Brain pericyte (primary cell): ENCODE measurements at places on chromosomes 3 and 15.

DNA sequence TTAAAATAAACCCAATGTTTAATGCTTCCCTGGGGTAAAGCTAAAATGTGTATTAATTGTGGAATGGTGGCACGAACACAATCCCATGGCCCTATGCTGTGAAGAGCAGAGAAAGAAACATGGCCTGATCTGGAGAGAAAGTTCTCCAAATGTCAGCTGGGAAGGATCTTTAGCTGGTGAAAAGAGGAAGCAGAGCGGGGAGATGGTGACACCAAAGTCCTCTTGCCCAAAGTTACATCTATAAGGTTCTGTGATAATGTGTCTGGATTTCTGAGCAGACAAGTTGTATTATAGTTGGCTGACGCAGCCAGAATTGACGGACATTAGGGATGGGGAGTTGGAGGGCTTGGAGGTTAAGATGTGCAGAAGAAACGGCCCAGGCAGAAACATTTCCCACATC, 196.2 kb downstream of the CHST2 start:
- DNase-seq, result no peak

DNA sequence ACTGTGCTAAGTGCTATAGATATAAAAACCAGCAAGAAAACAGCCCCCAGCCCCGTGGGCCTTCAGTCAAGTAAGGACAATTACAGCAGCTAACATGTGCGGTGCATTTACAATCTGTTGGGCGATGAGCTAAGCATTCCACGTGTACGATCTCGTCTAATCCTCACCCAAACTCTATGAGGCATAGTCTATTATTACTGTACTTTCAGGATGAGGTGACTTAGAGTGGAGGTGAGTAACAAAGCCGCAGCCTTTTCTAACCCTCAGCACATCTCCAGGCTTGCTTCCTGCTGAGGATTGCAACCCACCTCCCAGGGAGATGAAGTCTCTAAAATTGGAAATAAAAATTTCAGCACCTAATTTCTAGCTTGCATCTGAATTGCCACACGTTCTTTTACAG, 53.2 kb upstream of the MCF2L2 start:
- no peak for DNase-seq

DNA sequence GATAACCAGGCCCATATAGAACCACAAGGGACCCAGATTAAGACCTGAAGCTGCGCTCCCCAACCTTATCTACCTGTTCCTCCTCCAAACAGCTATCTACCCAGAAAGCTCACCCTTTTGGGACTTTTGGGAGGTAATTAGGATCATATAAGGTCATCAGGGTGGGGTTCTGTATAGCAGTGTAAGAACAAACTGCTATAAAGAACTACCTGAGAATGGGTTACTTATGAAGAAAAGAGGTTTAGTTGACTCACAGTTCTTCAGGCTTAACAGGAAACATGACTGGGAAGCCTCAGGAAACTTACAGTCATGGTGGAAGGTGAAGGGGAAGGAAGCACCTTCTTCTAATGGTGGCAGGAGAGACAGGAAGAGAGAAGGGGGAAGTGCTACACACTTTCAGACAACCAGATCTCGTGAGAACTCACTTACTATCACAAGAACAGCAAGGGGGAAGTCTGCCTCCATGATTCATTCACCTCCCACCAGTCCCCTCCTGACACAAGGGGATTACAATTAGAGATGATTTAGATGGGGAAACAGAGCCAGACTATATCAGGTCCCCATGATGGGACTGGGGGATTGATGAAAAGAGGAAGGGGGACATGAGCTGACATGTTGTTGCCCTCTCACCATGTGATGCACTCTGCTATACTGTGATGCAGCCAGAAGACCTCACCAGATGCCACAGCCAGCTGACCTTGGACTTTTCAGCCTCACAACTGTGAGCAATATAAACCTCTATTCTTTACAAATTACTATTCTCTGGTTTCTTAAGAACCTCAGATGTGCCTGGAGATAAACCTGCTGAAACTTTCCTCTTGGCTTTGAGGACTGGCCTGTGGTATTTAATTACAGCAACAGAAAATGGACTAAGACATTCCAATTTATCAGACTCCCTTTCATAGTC, 15.3 kb upstream of the FMN1 start:
- DNase-seq, result no peak

GRCh38 chr3:137293086-137293485, 335.3 kb downstream of the IL20RB start:
- no peak for DNase-seq

DNA sequence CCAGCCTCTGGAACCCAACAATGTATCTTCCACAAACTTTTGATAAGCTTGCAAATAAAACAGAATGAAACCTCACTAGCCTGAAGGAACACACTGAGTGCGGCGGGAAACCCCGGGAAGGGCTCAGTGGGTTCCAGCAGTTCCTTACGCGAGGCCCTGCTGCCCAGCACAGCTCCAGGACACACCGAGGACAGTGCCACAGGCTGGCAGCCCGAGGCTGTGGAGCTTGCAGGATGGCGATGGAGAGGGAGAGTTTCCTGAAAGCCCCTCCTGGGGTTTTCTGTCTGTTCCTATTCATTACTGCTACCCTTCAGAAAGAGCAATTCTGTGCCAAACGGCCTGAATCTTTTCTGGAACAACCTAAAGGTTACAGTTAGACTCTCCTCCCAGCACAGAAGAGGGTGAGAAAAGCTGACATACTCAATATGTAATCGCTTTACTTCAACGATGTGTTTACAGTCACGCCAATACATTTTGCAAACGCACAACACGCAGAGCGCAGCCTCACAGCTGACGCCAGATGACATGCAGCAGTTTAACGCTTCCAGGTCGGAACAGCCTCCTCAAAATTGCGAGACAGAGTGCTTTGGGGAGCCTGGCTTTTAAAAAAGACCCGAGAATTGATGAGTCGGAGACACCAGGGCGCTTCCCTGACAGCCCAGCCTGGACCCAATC, 57.1 kb upstream of the RPL32 start:
- no peak for DNase-seq

DNA sequence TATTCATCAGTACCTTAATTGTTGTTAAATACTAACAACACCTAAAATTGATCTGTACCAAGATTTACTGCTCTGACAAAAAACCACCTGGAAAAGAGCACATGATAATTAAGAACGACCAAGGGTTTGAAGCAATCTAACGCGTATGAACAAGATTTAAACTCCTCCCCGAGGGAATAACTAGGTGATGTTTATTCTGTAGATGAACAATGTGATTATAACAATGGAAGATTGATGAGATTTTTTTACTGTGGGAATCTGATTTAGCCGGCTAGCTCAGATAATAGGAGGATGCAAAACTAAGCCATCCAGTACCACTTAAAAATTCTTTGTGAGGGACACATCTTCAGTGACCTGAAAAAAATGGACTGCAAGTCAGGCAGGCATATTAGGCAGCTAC, 222.1 kb downstream of the FHIT start:
- no peak for DNase-seq

- no peak for DNase-seq
Measured at GRCh38 chr3:138684396-138684795, 75.8 kb downstream of the FAIM start.
